HFFc6 (cell line): ENCODE measurements at places on chromosomes 11 and 22. TPM values are rescaled to one million over a fixed set of nuclear protein-coding genes. Genes with fewer than 3 reads are reported as not detected.

Gene GGT5
- 0.17 and 0.42 TPM in 2 replicates for total RNA-seq

GRCh38 chr11:32820497-32820896, 9.2 kb upstream of the PRRG4 start:
- H3K4me3 ChIP-seq = no peak overlapping the region
- DNase-seq = no peak
- no peak overlapping the region for H3K27ac ChIP-seq
- H3K4me1 ChIP-seq = peaks cover 16% of the 10 kb centered on the region
- H3K27me3 ChIP-seq = peaks cover 12% of the 10 kb centered on the region

Gene PHLDB1
- 110 to 127 TPM (median 115 TPM) in 3 replicates for total RNA-seq

Gene CRACR2B
- 0.99 to 2.2 TPM (median 1.7 TPM) in 3 replicates for total RNA-seq

DNA sequence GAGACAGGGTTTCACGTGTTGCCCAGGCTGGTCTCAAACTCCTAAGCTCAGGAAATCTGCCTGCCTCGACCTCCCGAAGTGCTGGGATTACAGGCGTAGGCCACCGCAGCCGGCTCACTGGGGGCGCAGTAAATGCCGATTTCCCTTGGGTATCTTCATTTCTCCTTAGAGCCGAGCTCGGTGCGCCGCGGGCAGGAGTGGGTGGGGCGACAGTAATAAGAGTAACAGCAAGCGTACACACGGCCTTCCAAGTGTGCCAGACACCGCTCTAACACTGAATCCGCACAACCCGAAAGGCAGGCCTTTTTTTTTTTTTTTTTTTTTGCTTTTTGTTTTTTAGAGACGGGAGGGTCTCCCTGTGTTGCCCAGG, 500 bp upstream of the ADSL start:
- H3K27me3 ChIP-seq = no peaks in the 10 kb centered on the region; the same call in 1 of the 2 replicates
- H3K4me1 ChIP-seq = peaks cover 21% of the 10 kb centered on the region
- peak overlapping the region; percentile 100 for H3K4me3 ChIP-seq
- DNase-seq = peak; percentile 11
- peaks cover 9% of the 10 kb centered on the region for H3K36me3 ChIP-seq
- H3K27ac ChIP-seq = peak overlapping the region; percentile 98

Gene RRP8
- 19.1 to 23.9 TPM (median 20.4 TPM) in 3 replicates for total RNA-seq
